ENCODE measurements at places on chromosomes 6 and 20. TPM values are rescaled to one million over a fixed set of nuclear protein-coding genes. Genes with fewer than 3 reads are reported as not detected.

DNA sequence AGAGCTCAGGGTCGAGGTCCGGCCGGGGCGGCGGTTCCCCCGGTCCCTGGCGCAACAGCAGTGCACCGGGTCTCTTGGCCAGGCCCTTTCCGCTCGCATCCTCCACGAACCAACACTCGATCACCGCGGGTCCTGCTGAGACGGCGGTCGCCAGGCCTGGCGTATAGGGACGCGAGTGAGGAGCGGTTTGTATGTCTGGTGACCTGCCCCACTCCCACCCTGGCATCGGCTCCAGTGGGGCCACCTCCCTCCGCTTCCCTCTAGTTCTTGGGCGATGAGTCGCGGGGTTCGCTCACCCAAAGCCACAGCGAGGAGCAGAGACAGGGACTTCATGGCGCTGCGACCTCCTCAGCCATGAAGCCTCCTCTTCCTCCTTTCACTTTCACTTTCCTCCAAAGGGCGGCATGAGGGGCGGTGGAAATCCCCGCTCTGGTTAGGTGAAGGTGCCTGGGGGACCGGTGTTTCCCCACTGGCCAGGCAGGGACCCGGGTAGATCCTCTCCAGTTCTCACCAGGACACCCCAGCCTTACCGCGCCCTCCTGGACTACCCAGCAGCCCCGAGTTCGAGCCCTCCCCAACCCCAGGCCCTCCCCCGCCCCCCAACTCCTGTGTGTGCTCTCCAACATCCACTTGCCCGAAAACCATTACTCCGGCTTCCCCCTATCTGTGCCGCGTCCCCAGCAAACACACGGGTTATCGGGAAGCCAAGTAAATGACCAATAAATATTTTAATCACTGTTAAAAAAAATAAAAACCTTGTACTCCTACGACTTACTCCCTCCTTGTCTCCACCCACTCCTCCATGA lies at the start of gene TAPBP:
Gene TAPBP (minus strand): TSS at position 370 of the 806 bp plus-strand sequence. CDS start 37 bp downstream, at position 333.
- DNase-seq: peak; percentile 95

- no peak for DNase-seq
Observed at GRCh38 chr20:31691646-31692275, 30.9 kb downstream of the BCL2L1 start.

DNA sequence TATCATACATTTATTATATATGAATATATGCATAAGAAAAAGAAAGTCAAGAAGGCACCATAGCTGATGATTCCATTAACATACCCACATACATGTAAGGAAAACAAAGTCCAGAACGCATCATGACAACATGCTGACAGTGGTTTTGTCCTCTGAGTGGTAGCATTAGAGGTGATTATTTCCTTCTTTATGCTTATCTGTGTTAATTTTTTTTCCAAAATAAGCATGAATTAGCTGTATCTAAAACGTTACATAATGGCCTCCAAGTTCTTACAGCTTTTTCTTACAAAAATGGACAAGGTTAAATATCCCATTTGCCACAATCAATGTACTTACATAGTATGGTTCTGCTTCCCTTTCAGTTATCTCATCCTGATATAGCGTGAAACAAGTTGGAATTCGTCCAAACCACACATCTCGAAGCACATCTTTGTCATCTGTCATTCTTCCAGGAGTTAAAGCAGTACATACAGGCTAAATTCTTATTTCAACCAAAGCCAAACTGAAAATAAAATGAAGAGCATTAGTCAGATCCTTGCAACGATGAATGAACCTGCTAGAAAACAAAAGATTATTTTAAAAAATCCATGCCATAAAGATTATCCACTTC lies 9.7 kb downstream of the ATG5 start:
- DNase-seq: no peak

DNA sequence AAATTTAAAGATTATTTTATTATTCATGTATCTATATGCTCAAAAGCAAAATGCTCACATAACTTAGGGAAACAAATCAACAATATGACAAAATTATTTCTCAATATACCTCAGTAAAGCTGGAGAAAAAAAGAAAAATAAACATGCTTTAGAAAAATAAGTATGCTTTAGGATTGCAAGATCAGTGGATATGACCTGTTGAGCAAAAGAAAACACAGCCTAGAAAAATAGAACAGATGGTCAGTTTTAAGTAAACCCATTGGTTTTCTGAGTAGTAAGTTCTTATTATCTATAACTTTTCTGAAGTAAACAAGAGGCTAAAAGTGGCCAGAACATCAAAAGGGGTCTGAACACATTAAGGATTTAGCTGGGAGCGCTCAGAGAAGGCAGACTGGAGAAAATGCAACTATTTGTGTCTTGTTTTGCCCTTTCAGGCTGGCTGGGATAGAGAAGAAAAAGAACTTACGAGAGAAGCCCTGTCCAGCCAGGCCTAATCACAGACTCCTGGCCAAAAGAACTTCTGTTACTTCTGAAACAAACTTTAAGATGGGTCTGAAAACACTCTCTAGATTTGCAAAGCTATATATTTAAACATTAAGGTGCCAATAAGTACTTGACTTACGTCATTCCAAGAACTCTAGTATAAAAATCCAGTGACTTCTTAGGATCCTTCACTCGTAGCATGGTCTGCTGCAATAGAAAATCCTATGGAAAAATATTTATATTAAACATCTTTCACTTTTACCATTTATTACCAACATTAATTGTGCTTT lies 16.5 kb downstream of the GLO1 start:
- DNase-seq: no peak

DNA sequence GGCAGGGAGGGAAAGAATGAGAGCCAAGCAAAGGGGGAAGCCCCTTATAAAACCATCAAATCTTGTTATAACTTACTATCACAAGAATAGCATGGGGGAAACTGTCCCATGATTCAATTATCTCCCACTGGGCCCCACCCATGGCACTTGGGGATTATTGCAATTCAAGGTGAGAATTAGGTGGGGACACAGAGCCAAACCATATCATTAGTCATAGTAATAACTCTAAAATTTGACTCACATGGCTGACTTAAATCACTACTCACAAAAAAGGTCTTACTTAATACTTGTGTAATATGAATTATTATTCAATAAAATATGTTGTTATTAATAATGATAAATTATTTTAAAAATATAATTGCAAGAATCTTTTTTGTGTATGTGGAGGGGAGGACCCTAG lies 178.1 kb upstream of the TCF21 start:
- DNase-seq: no peak

DNA sequence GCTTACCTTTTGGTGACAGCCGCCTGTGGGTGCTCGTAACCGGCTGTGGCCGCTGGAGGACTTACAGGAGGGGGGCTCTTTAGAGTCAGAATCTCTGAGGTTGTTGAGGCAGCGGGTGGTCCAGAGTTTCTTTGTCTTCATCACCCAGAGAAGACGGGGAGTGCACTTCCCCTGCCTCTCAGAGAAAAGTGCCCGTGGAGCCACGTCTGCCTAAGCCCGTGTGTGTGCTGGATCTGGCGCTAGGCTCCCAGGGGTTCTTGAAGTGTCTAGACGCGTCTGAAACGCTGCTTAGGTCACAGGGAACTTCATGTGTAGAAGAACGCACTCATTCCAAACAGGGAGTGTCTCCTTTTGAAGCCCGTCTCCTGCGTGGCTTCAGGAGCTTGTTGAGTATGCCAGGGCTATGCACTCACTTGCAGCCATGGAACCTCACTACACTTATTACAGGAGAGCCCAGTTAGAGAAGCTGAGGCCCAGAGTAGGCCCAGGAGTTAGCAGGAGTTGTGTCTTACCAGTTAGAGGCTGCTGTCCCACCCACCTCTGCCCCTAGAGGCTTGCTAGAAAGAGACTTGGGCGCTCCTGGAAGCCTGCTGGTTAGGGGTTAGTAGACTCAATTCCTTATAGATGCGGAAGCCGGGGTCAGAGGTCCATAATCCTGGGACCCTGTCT lies 1.3 kb downstream of the LSM14B start:
- DNase-seq: no peak

DNA sequence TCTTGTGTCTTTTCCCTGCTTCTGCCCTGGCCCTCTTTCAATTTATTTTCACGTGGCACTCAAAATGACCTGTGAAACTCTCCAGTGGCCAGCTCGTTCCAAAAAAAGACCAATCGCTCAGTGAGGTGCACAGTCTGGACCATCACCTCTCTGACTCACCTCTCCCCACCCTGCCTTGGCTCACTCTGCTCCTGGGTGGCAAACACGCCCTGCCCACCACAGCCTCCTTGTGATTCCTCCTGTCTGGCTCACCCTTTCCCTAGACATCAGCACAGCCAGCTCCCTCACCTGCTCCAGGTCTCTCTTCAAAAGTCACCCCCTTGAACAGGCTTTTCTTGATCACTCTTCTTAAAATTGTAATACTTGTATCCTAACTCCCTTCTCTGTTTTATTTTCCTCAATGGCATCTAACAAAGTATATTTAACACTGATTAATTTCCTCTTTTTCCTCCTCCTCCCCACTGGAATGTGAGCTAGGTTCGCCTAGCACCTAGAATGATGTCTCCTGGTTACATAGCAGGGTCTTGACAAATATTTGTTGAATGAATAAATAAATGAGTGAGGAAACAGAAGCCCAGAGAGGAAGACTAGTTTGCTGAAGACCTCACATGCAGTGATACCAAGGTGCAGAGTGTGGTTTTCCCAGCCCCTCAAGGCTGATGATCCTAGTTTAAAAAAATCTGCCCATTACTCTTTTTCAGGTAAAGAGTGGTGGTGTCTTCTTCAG lies 109.0 kb downstream of the GJA10 start:
- no peak for DNase-seq

- DNase-seq: no peak
Observed at GRCh38 chr6:138979365-138979764, 8.7 kb downstream of the REPS1 start.

DNA sequence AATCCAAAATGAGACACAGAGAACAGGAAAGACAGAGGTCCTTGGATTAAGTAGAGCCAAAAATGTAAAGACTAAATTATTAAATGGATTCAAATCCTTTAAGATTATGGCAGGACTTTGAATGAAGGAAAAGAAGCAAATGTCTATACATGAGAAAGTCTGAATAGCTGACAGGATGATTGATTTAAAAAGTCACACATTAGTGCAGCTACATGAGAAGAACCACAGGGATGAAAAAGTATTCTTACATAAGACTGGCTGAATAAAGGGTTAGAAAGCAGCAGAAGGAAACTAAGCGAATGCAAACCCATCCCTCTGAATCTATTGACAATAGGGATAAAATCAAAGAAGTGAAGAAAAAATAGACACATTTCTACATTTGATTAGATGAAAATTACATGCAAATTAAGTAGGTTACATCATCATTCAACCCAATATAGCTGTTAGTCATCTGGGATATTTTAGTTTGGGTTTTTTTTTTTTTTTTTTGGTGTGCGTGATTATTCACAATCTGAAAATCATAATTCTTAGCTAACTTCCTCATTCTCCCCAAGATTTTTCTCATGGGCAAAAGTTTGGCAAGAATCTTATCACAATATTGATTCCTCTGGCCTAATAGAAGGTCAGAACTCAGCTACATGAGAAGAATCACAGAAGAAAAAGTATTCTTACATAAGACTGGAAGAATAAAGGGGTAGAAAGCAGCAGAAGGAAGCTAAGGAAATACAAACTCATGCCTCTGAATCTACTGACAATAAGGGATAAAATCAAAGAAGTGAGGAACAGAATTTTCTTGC lies 845.4 kb downstream of the HACE1 start:
- DNase-seq: no peak

- no peak for DNase-seq
Observed at GRCh38 chr6:110595112-110595511, 118.7 kb upstream of the SLC22A16 start.

GRCh38 chr6:99501762-99502161 lies 13.5 kb downstream of the USP45 start:
- DNase-seq: no peak

DNA sequence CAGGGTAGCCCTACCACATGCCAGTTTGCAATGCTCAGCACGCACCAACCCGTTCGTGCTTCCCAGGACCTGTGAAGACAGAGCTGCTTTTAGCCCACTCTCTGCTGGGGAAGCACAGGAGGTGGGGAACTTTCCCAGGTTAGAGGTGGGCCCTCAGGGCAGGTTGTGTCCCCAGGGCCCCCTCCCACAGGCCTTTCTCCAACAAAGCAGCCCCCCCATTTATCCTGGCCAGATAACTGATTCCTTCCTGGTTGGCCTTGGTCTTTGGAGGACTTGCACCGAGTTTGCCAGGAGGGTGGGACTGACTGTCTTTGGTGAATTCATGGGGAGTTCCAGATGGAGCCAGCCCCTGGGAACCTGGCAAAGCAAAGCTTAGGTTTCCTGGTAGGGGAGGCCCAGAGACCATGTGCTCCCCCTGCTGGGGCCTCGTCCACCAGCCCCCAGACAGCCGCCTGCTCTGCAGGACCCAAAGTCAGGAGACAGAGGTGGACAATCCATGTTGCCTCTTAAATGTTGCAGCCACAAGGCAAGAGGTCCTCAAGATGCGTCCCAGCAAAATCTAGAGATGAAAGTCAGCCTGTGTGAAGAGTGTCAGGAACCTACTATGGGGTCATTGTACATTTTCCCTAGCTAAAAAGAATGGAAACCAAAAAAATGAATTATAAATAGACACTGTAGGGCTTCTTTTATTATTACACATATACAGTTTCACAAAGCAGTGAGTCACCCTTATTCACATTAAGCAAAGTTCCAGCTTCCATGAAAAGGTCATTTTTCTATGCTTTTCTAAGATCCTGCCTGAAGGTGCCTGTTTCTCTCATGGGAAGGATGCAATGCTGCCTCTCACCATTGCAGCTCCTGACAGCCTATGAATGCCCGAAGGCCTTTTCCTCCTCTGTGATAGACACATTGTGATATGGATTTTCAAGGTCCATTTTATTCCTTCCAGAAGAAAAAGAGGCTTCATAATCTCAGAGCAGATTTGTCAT lies 497.8 kb downstream of the PREX1 start:
- no peak for DNase-seq

DNA sequence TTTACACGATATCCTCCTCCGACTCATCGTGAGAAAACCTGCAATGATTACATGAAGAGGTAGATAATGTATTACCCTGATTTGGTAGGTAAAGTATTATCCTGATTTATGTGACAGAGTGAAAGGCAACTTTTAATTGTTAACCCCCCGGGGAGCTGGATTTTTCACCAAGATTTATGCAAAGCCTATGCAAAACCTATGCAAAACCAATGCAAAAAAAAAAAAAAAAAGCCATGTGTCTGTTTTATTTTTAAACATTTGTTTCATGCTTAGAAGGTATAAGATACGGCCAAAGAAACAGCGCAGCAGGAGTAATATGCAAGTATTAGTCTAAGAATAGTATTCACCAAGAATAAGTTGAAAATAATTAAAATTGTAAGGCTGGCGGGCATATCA lies 109.9 kb downstream of the IPCEF1 start:
- no peak for DNase-seq

The CFB gene
- polyA plus RNA-seq: 1.3 TPM

The RPP40 gene
- polyA plus RNA-seq: 20.0 TPM

The ETV7 gene
- not detected for polyA plus RNA-seq

The MCUR1 gene
- polyA plus RNA-seq: 10.2 TPM

The RALGAPB gene
- polyA plus RNA-seq: 17.4 TPM

The WFDC8 gene
- not detected for polyA plus RNA-seq

Measured in naive B cell (primary cell).